ENCODE measurements at places on chromosomes 7 and 10.
A peak's percentile ranks its signal among the peaks of the same experiment; 100 is the strongest.

GRCh38 chr10:99874341-99875085 lies 92.1 kb downstream of the ABCC2 start:
- DNase-seq, result no peak

DNA sequence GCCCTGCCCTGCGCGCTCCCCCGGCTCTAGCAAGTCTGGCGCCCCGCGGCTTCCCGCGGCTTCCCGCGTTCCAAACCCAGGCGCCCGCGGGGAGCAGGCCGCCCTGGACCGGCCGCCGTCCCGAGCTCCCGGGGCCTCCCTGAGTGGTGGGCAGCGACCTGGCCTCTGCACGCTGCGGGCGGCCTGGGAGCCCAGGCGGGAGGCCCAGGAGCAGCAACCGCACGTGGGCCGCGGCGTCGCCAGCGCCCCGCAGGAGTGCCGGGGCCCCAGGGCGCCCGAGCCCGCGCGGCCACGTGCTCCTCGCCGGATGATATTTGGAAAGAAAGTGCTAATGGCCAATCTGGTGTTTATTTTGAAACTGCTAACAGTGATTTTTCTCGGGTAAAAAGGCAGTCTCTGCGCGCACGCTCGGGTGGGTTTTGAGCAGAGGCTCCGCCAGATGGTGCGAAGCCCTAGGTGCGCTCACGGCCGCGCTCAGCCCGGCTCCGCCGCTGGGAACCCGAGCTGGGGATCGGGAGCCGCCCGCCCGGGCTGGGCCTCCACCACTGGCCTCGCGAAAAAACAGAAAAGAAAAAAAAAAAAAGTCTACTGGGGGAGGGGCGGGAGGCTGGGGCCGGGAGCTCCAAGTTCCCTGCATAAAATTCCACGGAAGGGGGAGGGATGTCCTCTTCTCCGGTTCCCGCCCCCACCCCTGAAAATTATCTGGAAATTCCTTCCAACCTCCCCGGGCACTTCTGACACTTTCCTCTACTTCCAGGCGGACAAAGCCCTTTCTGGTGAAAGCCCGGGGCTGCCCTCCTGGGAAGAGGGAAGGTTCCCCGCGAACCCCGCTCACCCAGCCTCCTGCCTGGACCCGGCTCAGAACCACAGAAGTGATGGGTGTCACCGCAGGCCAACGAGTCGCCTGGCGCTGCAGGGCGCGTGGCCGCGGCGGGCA lies 4.3 kb downstream of the EBF3 start:
- DNase-seq, result no peak

GRCh38 chr7:138349841-138350700 lies 110.0 kb upstream of the TRIM24 start:
- no peak for DNase-seq

GRCh38 chr10:18542832-18543231 lies 108.6 kb downstream of the NSUN6 start:
- no peak for DNase-seq

GRCh38 chr7:15046861-15047260 lies 144.3 kb upstream of the DGKB start:
- DNase-seq, result no peak

DNA sequence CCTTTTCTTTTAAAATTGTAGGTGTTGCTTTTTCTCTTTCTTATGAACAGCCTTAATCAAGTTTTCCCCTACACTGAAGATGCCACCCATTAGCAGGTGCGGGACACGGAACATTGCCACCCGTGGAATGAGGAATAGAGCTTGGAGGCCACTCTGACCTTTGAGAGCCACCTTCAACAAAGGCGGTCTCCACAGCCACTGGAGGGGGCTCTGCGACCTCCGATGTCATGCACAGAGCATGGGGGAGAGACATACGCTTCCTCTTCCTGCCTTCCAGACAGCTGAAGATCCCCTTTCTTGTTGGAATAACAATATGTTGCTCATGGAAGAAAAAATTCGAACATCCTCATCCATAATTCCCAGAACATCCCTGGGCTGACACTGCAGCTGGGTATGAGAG lies 39.1 kb downstream of the ADARB2 start:
- DNase-seq, result no peak

DNA sequence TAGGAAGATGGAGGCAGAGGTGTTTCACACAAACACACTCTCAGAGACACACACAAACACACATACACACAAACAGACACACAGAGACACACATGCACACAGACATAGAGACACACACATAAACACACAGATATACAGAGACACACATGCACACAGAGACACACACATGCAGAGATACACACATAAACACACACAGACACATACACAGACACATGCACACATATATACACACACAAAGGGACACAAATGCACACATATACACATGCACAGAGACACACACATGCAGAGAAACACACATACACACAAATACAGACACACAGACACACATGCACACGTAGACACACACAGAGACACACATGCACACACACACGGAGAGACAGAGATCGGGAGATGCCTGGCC lies 163.3 kb downstream of the TCERG1L start:
- DNase-seq, result no peak

- DNase-seq, result no peak
Observed at GRCh38 chr10:71729161-71729636, 9.6 kb upstream of the C10orf105 start.

DNA sequence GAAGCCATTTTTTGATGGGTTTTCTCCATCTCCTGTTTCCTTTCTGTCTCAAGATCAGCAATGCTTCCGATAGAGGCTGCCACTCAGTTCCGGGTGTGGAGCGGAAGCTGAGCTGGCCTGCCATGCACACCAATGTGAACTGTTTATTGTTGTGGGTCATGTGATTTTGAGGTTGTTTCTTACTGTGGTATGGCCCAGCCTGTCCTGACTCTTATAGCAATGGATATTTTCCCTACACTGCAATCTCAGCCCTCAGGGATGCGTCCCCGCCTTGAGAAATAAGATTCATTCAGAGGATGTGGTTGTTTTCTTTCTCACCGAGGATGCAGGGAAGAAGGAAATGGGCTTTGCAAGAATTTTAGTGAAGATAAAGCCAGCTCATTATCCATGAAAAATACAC lies 134.7 kb downstream of the PFKFB3 start:
- DNase-seq, result no peak

- no peak for DNase-seq
Observed at GRCh38 chr10:50824782-50825181, 60.6 kb downstream of the A1CF start.

GRCh38 chr7:47885309-47885986 lies 62.8 kb downstream of the PKD1L1 start:
- peak; percentile 7 for DNase-seq
